ENCODE measurements at places on chromosomes 1 and 21.

- DNase-seq: peak; percentile 82
These were observed 120.3 kb upstream of the VAMP3 start for GRCh38 chr1:7650801-7651200.

- no peak for DNase-seq
These were observed 40.0 kb downstream of the ABCG1 start for GRCh38 chr21:42258885-42259407.

DNA sequence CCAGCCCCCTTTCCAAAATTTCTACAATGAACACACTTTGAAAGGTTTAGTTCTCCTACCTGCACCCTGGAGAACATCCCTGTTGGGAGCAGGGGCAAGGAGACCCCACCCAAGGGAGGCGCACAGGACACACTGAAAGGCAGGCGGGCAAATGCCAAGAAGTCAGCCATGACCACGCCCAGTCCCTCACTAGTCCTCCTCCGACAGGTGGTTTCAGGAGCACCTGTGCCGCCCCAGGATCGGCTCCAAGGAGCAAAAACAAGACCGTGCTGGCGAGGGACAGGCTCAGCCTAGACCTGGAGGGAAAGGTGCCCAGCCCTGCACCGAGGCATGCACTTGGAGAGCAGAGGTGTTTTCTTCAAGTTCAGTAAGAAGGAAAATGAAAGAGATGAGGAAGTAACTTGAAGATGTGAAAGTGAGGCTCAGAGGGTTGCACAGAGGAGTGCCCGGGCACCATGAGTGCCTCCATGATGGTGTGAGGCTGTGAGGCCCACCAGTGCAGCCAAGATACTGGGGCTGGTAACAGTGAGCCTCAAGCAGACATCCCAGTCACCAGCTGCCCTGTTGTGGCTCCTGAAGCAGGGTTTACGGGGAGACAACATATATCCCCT, 19.6 kb upstream of the NADK start:
- DNase-seq: no peak

- DNase-seq: no peak
These were observed 6.6 kb upstream of the ZNF669 start for GRCh38 chr1:247110627-247111258.

DNA sequence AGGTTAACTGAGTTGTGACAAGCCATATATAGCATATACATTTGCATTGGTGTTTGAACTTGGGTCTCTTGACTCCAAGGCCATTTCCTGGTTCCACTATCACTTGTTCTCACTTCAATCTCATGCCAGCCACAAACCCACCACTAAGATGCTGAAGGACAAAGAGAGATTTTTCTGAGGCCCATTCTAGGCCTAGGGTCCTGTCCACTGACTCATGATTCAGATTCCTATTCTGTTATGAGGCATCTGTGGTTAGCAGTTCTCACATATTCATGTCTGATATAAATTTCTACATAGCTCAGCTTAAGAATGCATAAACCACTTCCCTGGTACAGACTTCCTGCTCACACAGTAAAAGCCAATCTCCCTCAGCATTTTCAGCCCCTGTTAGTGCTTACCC, 326.1 kb upstream of the BEND5 start:
- DNase-seq: no peak

DNA sequence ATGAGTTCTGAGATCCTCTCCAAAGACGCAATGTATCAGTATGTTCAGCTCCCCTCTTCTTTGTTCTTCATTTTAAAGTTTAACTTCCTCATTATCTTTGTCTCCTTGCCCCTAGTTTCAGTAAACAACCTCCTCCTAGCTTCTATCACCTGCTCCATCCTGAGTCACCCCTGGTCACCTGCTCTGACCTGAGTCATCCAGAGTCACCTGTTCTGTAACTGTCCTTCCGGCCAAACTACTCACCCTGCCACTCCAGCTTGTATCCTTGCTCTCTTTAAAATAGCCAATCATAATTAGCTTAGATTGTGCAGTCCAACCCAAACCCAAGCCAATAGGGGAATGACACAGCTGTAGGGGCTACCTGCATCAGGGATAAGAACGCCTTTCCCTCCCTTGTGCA, 332.0 kb downstream of the OLFM3 start:
- no peak for DNase-seq

GRCh38 chr1:16957731-16958130, 22.7 kb downstream of the MFAP2 start:
- no peak for DNase-seq

Data from upper lobe of left lung (tissue), 6 donors.